ENCODE measurements at places on chromosomes 1 and 21. TPM values are rescaled to one million over a fixed set of nuclear protein-coding genes. Genes with fewer than 3 reads are reported as not detected.

DNA sequence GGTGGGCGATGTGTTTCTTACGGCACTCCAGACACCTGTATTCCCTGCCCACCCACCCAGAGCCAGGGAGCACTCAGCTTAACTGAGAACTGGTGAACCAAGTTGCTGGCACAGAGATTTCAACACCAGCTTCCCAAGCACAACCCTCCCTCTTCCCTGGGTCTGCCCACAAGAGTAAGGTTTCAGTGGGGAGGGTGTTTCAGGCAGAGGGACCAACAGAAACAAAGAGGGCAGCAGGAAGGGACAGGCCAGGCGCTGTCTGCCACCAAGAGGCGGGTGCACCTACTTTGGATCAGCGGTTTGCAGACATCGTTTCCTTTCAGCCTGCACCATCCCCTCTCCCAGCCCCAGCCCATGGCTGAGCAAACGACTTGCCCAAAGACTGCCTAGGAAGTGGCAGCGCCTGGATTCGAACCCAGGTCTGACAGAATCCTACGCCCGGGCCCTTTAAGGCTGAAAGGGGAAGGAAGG, 21.9 kb upstream of the ALDH4A1 start:
- DNase-seq = peak; percentile 56

- DNase-seq = no peak
Observed at GRCh38 chr1:2547210-2548067, 8.7 kb upstream of the TNFRSF14 start.

GRCh38 chr1:152111515-152111968, 3.7 kb downstream of the TCHH start:
- no peak for DNase-seq

DNA sequence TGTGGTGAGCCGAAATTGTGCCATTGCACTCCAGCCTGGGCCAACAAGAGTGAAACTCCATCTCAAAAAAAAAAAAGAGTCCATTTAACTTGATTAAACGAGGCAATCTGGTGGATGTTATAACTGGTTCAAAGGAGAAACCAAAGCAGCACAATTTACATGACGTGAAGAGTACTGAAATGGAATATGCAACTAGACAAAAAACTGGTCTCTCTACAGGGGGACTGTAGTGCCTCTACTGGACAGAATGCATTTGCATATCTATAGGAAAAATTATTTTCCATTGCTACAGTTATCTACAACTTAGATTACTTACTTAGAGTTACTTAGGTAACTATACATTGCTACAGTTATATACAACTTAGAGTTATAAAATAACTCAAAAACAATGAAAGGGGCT, 2.7 kb upstream of the CAPN2 start:
- DNase-seq = no peak

Gene SAMD11
- total RNA-seq = 7.4 TPM

GRCh38 chr1:25011275-25011674, 81.2 kb upstream of the RUNX3 start:
- no peak for DNase-seq

Gene RGS8
- 4.0 TPM for total RNA-seq

DNA sequence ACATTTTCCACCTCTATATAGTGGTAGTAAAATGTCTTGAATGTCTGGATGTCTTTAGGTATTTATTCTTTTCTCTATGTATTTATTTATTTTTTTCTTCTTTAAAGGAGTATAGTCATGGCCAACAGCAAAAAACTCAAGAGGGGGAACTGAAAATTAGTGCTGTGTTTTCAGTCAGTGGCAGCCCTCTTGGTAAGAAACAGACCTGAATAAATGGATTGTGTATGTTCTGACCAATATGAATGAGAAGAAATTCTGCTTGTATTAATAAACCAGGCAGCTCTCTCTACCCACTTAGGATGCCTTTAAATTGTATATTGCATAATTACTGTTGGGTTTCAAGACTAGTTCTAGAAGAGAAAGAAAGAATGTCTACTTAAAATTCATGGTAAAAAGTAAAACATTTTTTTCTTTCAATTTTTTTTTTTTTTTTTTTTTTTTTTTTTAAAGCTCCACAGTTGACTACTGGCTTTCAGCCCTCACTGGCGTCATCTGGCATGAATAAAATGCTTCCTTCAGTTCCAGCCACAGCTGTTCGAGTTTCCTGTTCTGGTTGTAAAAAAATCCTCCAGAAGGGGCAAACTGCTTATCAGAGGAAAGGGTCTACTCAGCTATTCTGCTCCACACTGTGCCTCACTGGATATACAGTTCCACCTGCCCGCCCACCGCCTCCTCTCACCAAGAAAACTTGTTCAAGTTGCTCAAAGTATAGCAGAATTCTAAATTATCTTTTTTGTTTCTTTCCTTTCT, 101.6 kb downstream of the ZMYM4 start:
- DNase-seq = peak; percentile 52

All from thyroid gland (tissue), 4 donors.